ENCODE measurements at places on chromosomes 5 and 9.
A peak's percentile ranks its signal among the peaks of the same experiment; 100 is the strongest.

- DNase-seq, result no peak
Observed at GRCh38 chr5:157252711-157253465, 13.0 kb upstream of the CYFIP2 start.

DNA sequence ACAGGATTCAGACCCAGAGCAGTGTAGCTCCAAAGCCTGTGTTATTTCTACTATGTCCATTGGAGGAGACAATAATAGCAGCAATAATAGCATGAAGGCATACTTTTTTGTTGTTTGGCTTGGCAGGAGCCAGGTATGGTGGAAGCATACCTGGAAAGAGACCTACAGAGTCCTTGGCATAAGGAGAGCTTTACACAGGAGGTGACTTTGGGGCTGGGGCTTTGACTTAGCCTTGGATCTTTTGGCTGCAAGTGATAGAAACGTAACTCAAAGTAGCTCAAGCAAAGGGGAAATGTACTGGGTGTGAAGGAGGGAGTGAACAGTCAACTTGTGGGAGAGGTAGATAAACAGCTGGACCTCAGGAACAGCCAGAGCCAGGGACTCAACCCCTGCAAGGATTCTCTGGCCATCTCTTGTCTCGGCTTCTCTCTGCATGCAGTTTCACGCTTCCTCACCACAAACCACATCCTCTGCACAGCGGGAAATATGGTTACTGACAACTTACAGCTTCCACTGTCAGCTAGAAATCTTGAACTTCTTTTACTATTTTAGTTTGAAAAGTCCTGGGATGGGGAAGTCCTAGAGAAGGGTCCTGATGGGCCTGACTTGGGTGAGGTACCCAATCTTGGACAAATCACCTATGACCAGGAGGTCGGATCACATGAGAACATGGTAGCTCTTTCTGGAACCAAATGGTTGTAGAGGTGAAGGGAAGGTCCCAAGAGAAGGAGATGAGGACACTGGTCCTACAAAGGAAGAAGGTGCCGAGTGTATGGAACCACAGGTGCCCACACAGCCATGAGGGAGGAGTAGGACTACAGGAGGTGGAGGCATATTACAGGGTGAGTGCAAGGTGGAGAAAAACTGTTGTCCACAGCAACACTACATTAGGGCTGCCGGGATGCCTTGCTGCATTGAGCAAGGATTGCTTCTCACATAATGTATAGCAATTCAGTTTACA, 47.0 kb upstream of the TGFBR1 start:
- DNase-seq, result peak; percentile 87

DNA sequence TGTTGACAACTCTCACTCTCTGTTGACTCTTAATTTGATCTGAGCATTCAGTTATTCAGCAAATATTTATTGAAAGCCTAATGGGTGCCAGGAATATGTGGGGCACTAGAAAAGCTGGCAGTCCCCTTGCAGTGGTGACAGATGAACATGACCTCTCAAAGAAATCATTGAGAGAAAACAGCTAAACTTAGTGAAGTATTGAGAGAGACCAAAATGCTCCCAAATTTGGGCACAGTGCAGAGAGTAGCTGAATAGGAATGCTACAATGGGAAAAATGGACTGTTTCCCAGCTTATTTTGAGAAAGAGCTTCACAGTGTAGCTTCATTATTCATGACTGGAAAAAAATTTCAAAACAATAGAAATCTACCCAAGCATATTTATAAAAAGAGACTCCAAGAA, 257.9 kb downstream of the SGCD start:
- no peak for DNase-seq

DNA sequence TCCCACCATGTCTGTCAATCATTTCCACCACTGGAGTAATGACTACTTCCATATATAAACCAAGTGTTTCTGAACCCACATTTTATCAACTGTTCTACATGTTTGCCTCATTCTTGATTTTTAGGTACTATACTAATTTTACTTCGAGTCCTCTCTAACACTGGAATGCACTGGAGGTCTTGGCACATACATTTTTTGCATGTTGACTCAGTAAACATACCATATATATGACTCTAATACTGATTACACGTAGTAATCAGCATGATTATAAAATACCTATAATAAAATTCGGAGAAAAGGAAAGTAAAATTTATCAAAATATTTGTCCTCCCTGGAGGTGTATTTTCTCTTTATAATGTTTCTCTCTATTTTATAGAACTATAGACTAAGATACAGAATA, 621.7 kb upstream of the NUDT12 start:
- no peak for DNase-seq

DNA sequence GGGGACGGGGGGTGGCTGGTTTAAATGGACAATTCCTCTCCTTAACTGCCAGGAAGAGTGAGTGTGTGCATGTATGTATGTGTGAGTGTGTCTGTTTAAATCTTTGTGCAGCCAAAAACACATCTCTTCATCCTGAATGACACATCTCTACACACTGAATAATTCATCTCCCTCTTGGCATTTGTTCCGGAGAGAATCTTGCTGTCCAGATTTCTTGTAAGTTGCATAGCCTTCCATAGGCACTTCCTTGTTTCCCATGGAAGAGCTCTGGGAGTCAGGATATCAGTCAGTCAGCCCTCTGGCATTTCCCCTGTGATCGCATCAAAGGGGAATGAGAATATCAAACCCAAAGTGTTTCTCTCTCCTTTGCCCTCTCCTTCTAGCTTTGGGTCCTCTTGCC, 74.7 kb downstream of the WWC1 start:
- DNase-seq, result no peak

DNA sequence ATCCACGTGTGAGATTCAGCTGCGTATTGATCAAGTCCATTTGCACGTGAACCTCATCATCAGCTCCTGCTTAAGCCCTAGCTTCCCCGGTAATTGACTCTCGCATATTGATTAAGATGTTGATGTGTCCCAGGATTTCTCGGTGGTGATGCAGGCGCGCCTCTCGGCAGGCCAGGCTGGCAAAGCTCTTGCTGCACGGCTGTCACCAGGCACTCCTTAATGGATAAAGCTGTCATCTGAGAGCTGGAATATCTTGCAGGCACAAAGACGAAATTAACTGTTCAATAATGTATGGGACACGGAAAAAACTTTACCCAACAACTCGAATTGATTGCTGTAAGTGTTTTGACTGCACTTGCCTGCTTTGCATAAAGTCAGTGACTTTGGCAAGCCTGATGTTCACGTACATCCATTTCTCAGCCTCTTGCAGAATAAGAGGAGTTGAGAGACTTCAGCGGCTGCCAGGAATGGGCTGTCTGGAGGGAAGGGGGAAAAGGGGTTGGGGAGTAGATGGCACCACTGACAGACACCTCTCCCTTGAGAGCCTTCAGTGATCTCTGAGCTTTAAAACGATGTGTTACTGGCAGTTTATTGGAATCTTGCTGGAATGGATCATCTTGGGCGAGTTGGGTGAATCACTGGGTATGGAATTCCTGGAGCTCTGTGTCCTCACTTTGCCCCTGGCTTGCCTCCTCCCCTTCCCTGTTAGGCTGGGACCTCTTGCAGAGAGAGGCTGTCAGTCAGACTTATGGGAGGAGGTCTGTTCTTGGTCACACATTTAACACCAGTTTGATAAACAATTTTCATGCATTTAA, 650.3 kb downstream of the CCDC171 start:
- DNase-seq, result no peak

DNA sequence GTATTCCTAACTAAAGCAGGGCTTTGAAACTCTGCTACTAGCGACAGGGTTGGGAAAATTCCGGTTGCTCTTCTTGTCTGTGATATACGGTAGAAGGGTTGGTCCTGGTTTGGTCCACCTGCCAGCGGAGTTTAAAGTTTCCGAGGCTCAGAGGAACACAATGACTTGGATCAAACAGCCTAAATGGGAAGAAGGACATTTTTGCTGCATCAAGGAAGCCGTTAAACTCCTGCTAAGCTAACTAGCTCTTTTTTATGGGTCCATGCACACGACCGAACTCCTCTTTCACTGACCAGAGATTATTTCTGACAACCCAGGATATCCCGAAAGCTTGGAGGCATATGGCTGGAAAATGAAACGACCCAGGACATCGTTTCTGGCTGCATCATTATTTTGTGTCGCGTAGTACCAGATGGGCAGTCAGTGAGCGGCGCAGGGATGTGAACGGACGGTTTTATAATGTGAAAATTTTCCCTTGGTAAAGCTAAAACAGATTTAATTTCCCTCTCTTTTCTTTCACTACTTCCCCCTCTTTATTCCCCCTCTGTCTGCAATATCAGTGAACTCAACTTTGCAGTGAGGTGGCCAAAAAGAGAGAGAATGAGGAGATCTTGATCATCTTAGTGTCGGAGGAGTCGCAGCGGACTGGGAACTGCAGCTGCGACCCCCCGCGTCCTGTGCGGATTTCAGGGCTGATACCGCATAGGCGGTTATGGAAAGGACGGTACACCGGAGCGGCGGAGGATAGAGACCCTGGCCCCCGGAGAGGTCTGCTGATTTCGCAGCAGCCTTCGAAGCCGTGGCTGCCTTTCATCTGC, at the start of gene LURAP1L:
LURAP1L (plus strand) TSS at position 160 of the 818 bp plus-strand sequence. CDS start 696 bp downstream, outside the sequence.
- no peak for DNase-seq

DNA sequence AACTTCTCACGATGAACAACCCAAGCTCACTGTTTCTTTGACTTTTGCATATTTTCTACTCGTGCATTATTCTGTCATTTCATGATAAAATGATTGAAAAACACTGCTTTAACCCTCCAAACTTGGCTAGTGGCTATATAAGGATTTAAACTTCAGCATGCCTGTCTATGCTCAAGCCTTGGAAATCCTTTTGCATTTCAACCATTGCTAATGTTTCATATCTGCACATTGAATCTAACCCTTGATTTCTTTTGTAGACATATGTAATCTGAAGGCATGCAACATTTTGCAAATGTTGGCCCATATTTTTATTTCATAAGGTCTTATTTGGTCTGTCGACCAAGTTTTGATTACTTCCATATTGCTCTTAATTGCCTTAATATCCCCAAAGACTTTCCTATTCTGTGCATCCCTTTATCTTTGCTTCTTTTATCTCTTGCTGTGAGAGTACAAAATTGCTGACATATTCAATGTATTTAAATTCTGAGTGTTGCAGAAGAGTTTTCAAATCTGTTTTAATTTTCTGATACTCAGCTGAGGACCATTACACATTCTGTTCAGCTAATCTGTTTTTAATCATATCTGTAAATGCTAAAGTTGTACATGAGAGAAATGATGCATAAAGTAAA, 403.7 kb upstream of the ZNF608 start:
- DNase-seq, result no peak

- DNase-seq, result peak; percentile 86
Observed at GRCh38 chr9:77453825-77454647, 194.1 kb downstream of the GNA14 start.

DNA sequence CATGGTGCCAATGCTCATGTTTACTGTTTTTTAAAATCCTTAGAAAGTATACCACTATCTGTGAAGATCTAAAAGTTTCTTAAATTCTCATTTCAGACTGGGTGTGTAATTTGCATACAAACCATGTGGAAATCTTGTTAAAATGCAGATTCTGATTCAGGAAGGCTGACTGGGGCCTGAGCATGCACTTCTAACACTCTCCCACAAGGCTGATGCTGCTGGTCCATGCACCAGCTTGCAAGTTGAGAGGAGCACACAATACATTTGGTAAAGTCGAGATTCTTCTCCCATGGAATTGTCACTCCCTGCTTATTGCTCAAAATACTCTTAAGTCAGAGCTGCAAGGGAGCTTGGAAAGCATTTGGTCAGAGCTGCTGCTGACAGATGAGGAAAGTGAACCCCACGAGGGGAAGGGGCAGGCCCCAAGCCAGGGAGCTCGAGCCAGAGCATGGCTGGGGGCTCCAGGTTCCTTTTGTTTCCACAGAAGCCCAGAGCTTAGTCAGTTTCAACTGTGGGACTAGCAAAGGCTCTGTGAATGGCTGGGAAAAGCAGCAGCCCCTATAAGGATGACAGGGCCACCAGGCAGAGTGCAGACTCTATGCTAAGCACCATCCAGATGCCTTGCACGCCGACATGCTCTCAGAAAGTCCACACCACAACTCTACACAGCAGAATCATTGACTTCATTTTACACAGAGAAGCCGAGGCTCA, 93.5 kb upstream of the HAND1 start:
- DNase-seq, result no peak

- no peak for DNase-seq
Observed at GRCh38 chr5:41686191-41686590, 175.8 kb upstream of the PLCXD3 start.

GRCh38 chr5:162657076-162657475, 589.5 kb downstream of the GABRG2 start:
- no peak for DNase-seq

GRCh38 chr5:178453224-178453623, 137.0 kb downstream of the COL23A1 start:
- no peak for DNase-seq

GRCh38 chr9:2620919-2621721, 467 bp upstream of the VLDLR start:
- peak; percentile 65 for DNase-seq

- peak; percentile 1 for DNase-seq
Observed at GRCh38 chr5:130213607-130214006, 309.3 kb downstream of the CHSY3 start.

DNA sequence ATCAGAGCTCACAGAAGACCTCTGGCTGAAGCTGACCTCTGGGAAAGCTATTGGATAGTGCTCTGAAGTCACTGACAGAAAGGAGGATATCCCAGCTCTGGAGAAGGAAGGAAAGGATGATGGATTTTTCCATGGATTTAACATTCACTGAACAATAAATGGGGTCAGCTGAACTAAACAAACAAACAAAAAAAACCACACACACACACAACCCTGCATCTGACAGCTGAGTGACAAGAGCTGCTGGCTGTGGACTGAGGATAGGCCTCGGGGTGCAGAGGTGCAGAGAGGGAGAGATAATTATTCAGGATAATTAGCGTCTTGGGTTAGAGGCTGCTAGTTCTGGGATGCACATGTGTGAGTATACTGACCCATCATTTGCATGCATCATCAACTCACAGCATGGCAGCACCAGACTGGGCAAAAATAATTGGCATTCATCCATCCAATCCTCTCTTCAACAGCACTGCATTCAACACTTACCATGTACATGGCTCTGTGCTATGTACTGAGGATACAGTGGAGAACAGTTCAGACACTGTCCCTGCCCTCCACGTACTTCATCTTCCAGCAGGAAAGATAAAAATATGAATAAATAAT, 131.4 kb upstream of the TRIM32 start:
- DNase-seq, result no peak

DNA sequence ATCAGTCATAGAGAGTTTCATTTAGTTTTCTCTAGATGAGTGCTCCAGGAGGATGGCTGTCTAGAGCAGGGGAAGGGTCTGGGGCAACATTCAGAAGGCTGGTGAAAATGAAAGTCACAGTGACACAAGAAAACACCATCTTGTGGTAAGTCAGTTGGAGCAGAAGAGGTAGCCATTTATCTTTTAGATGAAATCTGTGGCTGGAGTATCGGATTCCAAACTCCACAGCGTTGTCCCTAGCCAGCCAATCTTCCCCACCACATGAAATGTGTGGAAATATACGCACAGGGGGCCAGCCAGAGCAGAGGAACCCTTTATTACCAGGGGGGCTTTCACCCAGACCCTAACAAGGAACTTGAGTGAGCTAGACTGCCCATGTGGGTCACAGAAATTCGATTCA, 15.9 kb upstream of the TNFAIP8 start:
- no peak for DNase-seq

GRCh38 chr5:55445791-55446190, 89.0 kb downstream of the PLPP1 start:
- no peak for DNase-seq
